Umbilical cord (tissue), 2 donors: ENCODE measurements at places on chromosomes 6 and 20. TPM values are rescaled to one million over a fixed set of nuclear protein-coding genes. Genes with fewer than 3 reads are reported as not detected.

The DAAM2 gene
- total RNA-seq, result 51.3 TPM

The SLC35D3 gene
- 0.72 TPM for total RNA-seq

The RSPO3 gene
- 1.2 TPM for total RNA-seq

The COL11A2 gene
- 0.72 TPM for total RNA-seq

The CRIP3 gene
- 5.5 TPM for total RNA-seq

The SPEF1 gene
- 0.72 TPM for total RNA-seq

The ARFGEF3 gene
- 4.6 TPM for total RNA-seq

The KHDRBS2 gene
- total RNA-seq, result 2.4 TPM

The HUS1B gene
- total RNA-seq, result not detected

The OVOL2 gene
- total RNA-seq, result not detected

The RNF114 gene
- 33.2 TPM for total RNA-seq

The APOM gene
- not detected for total RNA-seq

The KCNQ2 gene
- 0.96 TPM for total RNA-seq

The SPACA1 gene
- not detected for total RNA-seq

The OOEP gene
- total RNA-seq, result not detected

The CGA gene
- 8.2 TPM for total RNA-seq

The RPS6KA2 gene
- total RNA-seq, result 10.1 TPM

The RPN2 gene
- 156 TPM for total RNA-seq

The FITM2 gene
- total RNA-seq, result 8.7 TPM

The HNF4A gene
- total RNA-seq, result 2.2 TPM

The CST2 gene
- not detected for total RNA-seq

The SPATS1 gene
- not detected for total RNA-seq

The BMP7 gene
- total RNA-seq, result 17.1 TPM
